DMS79 (cell line): ENCODE measurements at places on chromosomes 3 and 15.

GRCh38 chr3:32778389-32778788 lies 39.4 kb upstream of the TRIM71 start:
- no peak for DNase-seq

DNA sequence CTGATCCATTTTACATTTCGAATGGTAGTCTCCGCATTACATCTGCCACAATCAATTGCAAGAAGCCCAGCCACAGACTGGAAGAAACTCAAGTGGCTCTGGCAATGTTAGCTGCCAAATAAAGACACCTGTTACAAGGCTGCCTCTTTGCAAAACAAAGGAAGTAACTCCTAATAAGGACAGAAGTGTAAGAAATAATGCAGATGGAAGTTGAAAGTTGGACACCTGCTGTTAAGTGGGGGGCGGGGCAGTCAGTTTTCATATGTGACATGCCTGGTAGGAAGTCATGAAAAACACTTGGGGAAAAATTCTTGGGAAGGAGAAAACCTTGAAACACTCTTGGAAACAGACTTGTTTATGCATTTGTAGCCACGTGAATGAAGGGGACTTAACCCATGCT lies 54.1 kb upstream of the ATP2C1 start:
- DNase-seq, result peak; percentile 92

- no peak for DNase-seq
Measured at GRCh38 chr3:134086616-134087015, 56.9 kb upstream of the SLCO2A1 start.

- DNase-seq, result no peak
Measured at GRCh38 chr3:126464494-126464893, 11.2 kb downstream of the ZXDC start.

DNA sequence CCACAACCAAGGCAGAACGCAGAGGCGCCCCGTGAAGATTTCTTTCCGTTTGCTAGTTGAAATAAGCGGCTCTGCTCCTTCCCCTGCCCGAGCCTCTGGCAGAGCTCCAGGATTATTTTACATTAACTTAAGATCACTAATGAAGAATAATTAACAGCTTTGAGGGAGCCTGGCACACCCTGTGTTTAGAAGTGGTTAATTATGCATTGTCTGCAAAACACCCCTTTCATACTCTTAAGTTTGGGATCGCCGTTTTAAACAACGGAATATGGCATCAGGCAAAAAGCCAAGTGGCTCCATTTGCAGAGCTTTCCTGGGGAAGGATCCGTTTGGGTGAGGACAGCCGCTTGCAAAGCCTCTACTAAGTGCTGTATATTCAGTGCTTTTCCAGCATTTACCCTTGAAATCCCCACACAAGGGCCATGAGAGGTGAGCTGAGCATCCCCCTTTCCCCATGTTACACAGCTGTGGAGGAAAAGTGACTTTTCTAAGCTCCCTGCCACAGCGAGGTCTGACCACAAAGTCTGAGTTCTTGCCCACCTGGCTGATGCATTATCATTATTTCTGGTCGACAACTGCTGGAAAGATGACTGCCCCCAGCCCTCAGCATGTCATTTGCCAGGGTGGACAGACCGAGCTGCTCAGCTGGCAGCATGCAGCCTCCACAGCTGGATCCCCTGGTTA lies 33.9 kb downstream of the IQSEC1 start:
- DNase-seq, result no peak
